Thyroid gland (tissue), 4 donors: ENCODE measurements at places on chromosomes 4 and X. TPM values are rescaled to one million over a fixed set of nuclear protein-coding genes. Genes with fewer than 3 reads are reported as not detected.

Gene CPZ
- 4.1 TPM for total RNA-seq

Gene RENBP
- total RNA-seq: 4.2 TPM

Gene HERC6
- total RNA-seq: 10.6 TPM

Gene FGD1
- 7.1 TPM for total RNA-seq
